ENCODE measurements at places on chromosomes 6 and 20.

GRCh38 chr6:71473926-71474325 is 185.3 kb downstream of the OGFRL1 start:
- peak; percentile 97 for DNase-seq

DNA sequence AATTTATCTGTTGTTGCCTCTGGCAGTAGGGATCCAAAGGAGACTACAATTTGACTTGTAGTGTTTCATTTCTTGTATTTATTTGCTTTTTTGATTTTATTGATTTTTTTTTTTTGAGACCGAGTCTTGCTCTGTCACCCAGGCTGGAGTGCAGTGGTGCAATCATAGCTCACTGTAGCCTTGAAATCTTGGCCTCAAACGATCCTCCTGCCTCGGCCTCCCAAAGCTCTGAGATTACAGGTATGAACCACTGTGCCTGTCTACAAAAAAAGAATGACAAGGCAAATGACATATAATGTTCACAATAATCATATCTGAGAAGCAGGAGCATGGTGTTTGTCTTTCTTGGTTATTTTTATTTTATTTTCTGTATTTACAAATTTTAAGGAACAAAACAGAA is 117.6 kb upstream of the RNF24 start:
- DNase-seq: no peak

- no peak for DNase-seq
These were observed at the start of gene TSHZ2 for GRCh38 chr20:52972190-52972937. TSS of gene TSHZ2 (plus strand) at chr20:52972358. CDS start at chr20:52973294, 936 bp downstream.

GRCh38 chr20:9402141-9402540 is 112.2 kb upstream of the LAMP5 start:
- DNase-seq: no peak

- no peak for DNase-seq
These were observed 51.0 kb downstream of the ANKS1A start for GRCh38 chr6:34940030-34940434.

GRCh38 chr6:116497113-116497676 is 14.2 kb upstream of the CALHM5 start:
- no peak for DNase-seq

Data from retinal pigment epithelial cell (primary cell).